ENCODE measurements at places on chromosomes 6 and 20.

DNA sequence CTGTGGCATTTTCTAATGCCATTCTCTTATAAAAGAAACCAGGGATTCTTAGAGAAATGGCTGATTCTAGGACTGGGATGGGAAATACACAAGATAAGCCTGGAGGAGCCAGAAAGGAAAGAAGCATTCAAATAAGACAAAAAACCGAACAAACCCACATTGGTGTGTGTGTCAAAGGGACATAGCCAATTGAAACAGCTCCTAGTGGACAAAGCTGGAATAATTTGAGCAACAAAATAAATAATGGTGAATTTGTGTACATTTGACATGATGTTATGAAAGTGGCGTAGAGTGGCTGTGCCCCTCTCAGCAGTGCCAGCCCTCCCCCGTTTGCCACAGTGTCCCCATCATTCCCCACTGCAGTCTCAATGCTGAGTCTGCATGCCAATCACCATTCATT, 55.5 kb downstream of the B3GAT2 start:
- DNase-seq = no peak

DNA sequence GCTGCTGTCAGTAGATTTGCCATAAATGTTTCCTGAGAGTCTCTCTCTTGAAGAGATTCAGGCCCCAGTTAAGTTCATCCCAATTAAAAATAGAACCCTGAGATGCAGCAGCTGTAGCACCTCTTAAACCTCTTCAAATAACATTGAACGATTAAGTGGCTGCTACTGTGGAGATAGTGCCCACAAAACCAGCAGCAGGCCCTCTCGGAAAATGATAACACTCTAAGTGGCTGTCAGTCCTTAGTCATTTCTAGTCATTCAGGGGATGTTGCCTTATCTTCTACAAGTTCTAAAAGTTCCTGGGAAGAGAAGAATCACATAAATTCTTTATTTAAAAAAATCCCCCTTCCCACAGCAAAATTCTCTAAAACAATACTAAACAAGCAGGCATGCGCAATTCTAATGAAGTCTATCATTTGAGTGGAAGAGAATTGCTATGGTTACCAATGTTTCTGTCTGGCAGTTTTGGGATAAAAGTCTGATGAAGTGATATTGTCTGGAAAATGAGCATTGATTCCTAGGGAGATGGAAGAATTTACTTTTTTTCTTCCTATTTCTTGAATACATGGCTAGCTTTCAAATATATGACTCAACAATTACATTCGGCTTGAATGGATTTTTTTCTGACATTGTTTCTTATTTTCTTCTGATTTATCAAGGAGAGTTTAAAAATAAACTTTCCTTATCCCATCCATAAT, 131.9 kb downstream of the TRMT11 start:
- DNase-seq = no peak

DNA sequence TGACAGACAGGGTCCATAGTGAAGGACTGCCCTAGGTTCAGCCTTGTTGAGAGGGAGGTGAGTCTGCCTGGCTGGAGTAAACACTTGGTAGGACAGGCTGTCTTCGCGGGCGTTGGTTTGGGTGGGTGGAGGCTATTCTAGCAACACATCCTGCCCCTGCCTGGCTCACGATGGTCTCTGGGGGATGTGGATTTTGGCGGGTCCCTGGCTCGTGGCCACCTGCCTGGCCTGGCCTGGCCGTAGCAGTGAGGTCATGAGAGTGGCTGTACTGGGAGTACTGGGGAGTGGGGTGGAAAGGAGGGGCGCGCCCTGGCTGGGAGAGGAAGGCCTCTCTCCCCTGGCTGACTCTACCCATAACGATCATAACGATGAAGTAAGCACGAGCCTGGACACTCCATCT, 30.2 kb upstream of the MRPS18A start:
- DNase-seq = no peak

DNA sequence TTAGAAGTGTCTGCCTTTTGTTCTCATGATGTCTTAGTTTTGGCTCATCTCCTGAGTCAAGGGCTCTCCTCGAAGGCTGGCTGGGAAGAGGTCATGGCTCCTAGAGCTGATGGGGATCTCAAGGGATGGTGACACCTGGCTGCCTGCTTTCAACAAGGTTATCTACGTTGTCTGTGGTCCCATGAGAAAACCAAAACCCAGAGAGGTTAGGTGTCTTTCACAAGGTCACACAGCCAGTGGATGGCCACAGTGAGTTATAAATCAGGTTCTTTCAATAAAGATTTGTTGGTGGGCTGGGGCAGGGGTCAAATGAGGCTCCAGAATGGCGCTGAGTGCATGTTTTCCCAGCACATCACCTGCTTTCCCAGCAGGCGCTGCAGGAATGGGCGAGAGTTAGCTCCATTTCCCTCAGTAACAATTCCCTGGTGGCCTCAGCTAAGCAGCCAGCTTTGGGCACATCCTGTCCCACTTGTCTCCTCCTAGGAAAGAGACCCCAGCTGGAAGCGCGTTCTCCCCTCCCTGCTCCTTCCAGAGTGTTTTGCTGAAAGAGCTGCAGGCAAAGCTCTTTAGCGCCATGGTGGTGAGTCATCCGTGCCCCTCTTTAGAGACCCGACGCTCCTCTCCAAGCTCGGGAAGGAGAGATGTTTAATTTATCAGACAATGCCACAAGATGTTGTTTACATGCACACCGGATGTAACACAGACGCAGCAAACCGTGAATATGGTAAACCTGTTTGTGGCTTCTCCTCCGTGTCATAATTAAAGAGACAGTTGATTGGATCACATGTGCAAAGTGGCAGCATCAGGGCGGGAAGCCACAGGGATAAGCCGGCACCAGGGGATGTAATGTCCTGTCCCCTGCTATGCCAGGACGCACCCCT, 109.7 kb downstream of the LRFN2 start:
- DNase-seq = no peak

DNA sequence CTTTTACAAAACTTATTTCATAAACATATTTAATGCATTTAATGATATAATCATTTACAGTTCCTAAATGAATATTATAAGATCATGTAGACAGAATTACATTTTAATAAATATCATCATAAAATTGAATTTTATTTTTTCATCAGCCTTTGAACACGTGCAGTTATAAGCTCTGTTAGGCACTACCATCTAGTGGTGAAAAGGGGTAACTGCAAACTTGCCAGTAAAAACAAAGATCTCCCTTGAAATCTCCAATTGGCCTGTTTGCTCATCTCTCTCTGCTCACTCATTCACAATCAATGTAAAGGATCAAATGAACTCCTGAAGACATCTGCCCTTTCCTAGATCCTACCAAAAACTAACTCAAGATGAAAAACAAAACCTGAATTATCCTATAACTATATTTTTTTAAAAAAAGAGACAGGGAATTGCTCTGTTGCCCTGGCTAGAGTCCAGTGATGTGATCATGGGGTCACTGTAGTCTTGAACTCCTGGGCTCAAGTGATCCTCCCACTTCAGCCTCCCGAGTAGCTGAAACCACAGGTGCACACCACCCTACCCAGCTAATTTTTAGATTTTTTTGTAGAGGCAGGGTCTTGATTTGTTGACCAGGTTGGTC, 31.7 kb downstream of the SAMHD1 start:
- DNase-seq = no peak

DNA sequence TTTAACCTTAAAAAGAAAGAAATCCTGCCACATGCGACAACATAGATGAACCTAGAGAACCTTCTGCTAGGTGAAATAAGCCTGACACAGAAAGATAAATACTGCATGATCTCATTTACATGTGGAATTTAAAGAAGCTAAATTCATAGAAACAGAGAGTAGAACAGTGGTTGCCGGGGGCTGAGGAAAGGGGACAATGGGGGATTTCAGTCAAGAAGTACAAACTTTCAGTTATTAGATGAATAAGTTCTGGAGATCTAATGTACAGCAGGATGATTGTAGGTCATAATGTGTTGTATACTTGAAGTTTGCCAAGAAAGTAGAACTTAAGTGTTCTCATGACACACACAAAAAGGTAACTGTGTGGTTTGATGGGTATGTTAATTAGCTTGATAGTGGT, 204.3 kb upstream of the PRSS16 start:
- DNase-seq = no peak

DNA sequence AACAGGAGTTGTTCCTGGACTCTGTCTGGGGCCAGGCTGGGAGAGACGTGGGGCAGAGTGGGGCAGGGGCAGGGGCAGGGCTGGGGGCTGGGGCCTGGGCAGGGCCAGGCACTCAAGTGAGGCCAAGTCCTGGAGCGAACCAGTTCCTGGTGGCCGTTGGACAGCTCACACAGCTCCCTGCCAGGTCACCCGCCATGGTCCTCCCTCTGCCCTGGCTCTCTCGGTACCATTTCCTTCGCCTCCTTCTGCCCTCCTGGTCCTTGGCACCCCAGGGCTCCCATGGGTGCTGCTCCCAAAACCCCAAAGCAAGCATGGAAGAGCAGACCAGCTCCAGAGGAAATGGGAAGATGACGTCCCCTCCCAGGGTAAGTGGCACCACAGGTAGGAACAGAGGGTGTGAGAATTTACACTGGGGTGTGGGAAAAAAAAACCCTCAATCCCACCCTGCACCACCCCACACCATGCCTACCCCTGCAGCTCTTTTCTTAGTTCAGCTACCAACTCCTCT, at the start of gene MCCD1:
TSS of gene MCCD1 (plus strand) at position 142 of the 508 bp plus-strand sequence. CDS start at position 195, 53 bp downstream.
- no peak for DNase-seq

GRCh38 chr20:7449269-7449668, 491.0 kb downstream of the HAO1 start:
- DNase-seq = no peak

DNA sequence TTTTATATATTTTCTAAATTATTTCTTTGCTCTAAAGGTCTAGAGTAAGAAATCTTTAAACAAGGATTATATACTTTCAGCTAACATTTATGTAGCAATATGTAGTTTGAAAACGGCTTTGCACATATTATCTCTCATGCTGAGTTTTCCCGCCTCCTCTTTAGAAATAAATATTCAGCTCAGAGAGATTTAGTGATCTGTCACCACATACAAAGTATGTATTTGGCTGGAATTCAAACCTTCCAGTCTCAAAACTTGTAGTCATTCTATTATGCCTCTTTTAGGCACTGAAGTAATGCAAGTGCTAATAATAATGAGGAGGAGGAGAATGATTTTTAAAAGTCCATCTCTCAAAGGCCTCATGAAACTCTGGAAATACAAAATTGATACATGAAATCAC, 525.0 kb downstream of the GRIK2 start:
- DNase-seq = no peak

- no peak for DNase-seq
These were observed 182.9 kb downstream of the ANKRD60 start for GRCh38 chr20:58045579-58045978.

- no peak for DNase-seq
These were observed 13.8 kb upstream of the HLA-G start for GRCh38 chr6:29813809-29814208.

DNA sequence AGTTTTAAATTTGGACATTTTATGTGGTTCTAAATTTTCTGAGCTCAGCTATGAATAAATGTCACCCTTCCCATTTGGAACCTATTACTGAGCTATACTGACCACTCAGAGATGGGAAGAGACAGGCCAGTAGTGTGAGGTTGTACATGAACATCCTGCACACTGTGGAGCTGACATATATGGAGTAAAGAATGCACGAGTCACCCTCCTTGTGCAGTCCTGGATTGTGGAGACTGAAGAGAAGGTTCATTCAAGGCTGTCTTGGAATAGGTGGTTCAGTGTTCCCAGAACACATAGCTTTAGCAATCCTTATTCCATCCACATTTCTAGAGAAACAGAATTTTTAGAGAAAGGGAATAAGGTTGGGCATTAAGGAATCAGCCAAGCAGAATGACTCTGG, 50.3 kb upstream of the OGFRL1 start:
- DNase-seq = no peak

DNA sequence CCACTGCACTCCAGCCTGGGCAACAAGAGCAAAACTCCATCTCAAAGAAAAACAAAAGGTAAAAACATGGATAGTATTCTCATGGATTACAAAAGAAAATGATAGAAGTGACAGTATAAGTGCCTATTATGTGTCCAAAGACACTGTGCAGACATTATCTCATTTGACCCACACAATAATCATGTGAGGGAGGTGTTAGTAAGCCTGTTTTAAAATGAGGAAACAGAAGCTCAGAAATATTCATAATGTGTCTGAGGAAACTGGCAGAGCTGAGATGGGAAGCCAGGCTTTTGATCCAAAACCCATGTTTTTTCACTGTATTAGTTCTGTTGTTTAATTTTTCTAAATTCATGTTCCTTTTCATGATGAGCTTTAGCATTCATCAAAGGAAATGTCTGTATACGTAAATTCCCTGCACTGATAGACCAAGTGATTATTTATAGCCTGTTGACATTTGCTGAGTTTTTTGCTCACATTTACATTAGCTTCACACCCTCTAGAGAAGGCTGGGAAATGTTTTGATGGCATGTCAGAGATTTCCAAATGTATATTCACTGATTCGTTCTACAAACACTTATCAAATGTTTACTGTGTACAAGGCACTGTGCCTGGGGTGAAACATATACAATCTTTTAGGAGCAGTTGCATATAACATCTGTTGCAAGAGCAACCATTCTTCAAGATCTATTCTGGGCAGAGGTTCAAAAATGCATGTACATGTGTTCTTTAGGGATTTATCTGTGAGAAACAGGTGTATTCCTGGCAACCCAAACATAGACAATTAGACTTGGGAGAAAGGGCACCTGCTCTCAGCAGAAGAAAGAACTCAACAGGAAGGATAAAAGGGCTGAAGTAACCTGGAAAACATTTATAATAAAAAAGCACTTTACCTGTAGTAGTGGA, 331.5 kb downstream of the SAMD5 start:
- DNase-seq = no peak

DNA sequence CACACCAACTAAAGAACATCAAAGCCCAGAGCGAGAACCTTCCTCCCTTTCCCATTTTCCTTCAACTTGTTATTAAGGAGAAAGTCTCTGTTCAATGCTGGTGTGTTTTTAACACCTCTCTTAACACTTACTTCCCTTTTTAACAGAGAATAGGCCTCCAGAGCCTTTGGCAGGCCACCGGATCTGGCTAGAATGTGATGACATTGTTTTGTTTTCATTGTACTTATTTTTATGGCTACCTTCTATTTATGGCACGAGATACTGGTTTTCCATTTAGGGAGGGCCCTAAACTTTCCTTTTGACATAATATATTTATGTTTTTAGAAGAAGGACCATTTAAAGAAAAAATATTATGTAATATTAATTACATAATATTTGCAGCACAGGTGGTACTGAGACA, 21.6 kb downstream of the TCF15 start:
- DNase-seq = no peak

GRCh38 chr6:119183457-119183856, 105.0 kb upstream of the FAM184A start:
- no peak for DNase-seq

DNA sequence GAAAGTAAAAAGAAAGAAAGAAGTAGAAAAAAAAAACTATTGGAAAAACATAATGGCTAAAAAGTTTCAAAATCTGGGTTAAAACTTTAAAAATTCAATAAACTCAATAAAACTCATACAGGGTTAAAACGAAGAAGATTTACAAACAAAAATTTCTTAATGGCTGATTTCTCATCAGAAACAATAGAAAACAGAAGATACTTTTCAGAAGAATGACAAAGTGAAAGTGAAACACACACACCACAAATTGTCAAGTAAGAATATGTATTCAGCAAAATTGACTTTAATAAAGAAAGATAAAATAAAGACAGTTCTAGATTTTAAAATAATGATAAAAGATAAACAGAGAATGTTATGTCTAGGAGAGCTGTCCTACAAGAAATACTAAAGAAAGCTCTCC, 618.9 kb upstream of the GJE1 start:
- DNase-seq = no peak

- no peak for DNase-seq
These were observed 6.0 kb downstream of the HSF2 start for GRCh38 chr6:122405417-122405816.

- DNase-seq = no peak
These were observed 79.6 kb downstream of the TTLL2 start for GRCh38 chr6:167404385-167405049.

All from activated CD4-positive, alpha-beta T cell treated with anti-CD3 and anti-CD28 coated beads for 1 hour (primary cell).